M059J (cell line): ENCODE measurements at places on chromosomes 4 and X. TPM values are rescaled to one million over a fixed set of nuclear protein-coding genes. Genes with fewer than 3 reads are reported as not detected.

HSFX2 gene
- total RNA-seq: 0.79 TPM in 1 of 2 replicates, not detected in the other

- no peak for DNase-seq
Observed at GRCh38 chr4:159052315-159052714, 50.6 kb upstream of the RAPGEF2 start.

SLC10A3 gene
- total RNA-seq: 65.4 and 80.7 TPM in 2 replicates

GRCh38 chr4:19776021-19776459 lies 475.7 kb upstream of the SLIT2 start:
- DNase-seq: peak; percentile 99

DNA sequence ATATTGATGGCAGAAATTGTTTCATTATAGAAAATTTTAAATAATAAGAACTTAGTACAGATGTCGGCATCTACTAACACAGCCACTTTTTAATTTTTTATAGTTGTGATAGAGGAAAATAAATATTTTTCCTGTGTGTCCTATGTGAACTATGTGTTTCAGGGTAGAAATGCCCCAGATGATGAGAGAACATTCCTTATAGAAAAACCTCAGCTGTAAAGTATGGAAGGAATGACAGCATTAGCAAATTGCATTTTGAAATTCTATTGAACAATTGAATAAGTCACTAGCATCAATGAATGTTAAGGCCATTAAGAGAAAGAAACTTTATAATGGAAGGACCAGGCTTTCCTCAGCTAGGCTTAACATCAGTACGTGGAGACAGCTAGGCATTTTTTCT lies 149.2 kb downstream of the CFAP299 start:
- DNase-seq: no peak

DNA sequence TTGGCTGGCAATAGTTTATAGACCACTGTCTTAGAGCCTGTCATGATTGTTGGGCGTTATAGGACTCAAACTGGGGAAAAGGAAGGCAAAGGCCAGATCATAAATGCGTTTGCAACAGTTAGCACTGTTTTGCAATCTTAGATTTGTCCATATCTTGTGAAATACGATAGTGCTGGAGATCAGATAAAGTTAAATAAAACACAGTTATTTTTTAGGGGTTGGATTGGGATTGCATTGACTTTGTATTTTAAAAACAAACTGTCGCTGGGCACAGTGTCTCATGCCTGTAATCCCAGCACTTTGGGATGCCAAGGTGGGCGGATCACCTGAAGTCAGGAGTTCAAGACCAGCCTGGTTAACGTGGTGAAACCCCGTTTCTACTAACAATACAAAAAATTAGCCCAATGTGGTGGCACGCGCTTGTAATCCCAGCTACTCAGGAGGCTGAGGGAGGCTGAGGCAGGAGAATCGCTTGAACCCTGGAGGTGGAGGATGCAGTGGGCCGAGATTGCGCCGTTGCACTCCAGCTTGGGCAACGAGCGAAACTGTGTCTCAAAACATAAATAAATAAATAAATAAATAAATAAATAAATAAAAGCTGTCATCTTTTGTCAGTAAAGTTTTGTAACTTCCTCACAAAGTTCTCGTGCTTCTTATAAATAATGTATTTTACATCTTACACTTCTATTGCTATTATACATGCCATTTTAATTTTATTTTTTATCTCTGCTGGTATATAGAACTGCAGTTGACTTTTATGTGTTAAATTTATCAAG lies 117.2 kb downstream of the KDM6A start:
- no peak for DNase-seq

DNA sequence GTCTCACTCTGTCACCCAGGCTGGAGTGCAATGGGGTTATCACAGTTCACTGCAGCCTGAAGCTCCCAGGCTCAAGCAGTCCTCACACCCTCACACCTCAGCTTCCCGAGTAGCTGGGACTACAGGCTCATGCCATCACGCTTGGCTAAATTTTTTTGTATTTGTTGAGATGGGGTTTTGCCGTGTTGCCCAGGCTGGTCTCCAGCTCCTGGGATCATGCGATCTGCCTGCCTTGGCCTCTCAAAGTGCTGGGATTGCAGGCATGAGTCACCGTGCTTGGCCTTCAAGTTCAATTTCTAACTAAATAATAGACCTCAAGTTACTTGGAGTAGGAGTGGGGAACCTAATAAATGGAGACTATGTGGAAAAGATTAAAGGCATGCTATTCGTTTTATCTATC lies 48.9 kb downstream of the MND1 start:
- DNase-seq: peak; percentile 84

FGFBP2 gene
- not detected in 2 replicates for total RNA-seq

- DNase-seq: peak; percentile 34
Observed at GRCh38 chr4:153782581-153782980, 6.3 kb downstream of the SFRP2 start.

NSG1 gene
- 0.20 TPM in 1 of 2 replicates, not detected in the other for total RNA-seq

- peak; percentile 96 for DNase-seq
Observed at GRCh38 chrX:119228512-119229252, 7.4 kb upstream of the PGRMC1 start.

RBMX gene
- total RNA-seq: 383 and 530 TPM in 2 replicates

PPARGC1A gene
- 3.6 and 5.4 TPM in 2 replicates for total RNA-seq

- DNase-seq: no peak
Observed at GRCh38 chr4:145496292-145496691, 14.6 kb downstream of the SMAD1 start.

DNA sequence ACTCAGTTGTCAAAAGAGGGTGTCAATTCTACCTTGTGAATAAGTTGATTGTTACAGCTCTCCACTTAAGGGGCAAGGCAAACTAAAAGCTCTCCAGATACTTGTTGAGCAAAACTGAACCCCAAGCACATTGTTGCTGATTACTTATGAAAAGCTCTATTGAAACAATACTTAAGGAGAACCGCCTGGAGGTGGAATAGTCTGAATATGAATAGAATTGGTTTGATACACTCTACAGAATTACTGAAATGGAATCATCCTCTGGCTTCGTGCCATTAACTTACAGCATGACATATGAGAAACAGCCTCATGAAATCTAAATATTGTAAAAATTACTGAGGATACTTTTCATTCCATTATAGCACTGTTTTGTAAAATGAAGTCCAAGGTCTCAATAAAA lies 127.0 kb upstream of the SH3RF1 start:
- DNase-seq: no peak

DNA sequence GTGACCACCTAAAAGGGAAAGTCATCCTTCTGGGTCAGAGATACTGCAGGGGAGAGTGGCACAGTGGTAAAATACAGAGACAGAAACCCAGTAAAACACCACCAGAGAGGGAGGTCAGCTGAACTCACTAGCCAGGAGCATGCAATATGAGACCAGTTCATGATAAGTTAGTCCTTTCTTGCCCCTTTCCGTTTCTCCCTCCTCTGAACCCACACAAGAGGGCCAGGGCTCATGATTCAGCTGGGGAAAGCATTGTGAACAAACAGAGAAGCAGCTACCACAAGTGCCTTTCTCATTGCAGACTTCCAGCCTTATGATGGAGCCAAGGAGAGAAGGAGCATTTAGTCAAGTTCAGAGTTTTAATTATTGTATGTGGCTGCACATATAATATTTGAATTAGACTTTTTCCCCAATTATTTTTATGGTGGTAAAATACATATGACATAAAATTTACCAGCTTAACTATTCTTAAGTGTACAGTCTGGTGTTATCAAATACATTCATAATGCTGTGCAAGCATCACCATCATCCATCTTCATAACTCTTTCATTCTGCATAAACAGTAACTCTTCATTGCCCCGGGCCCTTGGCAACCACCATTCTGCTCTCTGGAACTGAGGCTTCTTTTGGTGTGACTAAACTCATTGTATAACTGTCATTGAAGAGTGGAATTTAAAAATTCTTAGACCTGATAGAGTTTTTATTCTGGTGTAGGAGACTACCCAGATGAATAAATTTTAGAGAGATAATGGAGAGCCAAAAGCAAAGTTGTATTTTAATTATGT lies 114.6 kb downstream of the DDIT4L start:
- peak; percentile 73 for DNase-seq
